Glomerular endothelial cell (primary cell): ENCODE measurements at places on chromosomes 12 and 14. TPM values are rescaled to one million over a fixed set of nuclear protein-coding genes. Genes with fewer than 3 reads are reported as not detected.

ACVRL1 gene
- total RNA-seq = 933 and 964 TPM in 2 replicates

IL31 gene
- total RNA-seq = not detected in 2 replicates

CD163 gene
- total RNA-seq = not detected in 2 replicates

CLEC2A gene
- total RNA-seq = not detected in 2 replicates

NFATC4 gene
- 24.3 and 42.5 TPM in 2 replicates for total RNA-seq

ARID4A gene
- 7.0 and 16.0 TPM in 2 replicates for total RNA-seq

SOCS4 gene
- 13.7 and 16.3 TPM in 2 replicates for total RNA-seq

RND1 gene
- 4.7 and 14.9 TPM in 2 replicates for total RNA-seq

CCDC196 gene
- total RNA-seq = not detected in 2 replicates

MYF5 gene
- total RNA-seq = not detected in 2 replicates

HHIPL1 gene
- 2.6 and 4.3 TPM in 2 replicates for total RNA-seq

M6PR gene
- 98.5 and 114 TPM in 2 replicates for total RNA-seq

FAM181A gene
- total RNA-seq = not detected in 2 replicates

CATSPERB gene
- total RNA-seq = not detected in 2 replicates

DICER1 gene
- total RNA-seq = 22.8 and 46.7 TPM in 2 replicates

DNAH10 gene
- total RNA-seq = not detected in 2 replicates

BCL11B gene
- 0.18 TPM in 1 of 2 replicates, not detected in the other for total RNA-seq

BDKRB1 gene
- not detected in 2 replicates for total RNA-seq

JAG2 gene
- total RNA-seq = 59.0 and 123 TPM in 2 replicates

GPR132 gene
- total RNA-seq = 0.82 TPM in 1 of 2 replicates, not detected in the other

ANO2 gene
- 13.0 and 32.4 TPM in 2 replicates for total RNA-seq

AJUBA gene
- total RNA-seq = 46.5 and 51.0 TPM in 2 replicates

STYK1 gene
- 1.5 and 1.7 TPM in 2 replicates for total RNA-seq

TUNAR gene
- not detected in 2 replicates for total RNA-seq

ACSM4 gene
- total RNA-seq = not detected in 2 replicates

SCN8A gene
- total RNA-seq = 2.0 and 7.1 TPM in 2 replicates

PTGES3 gene
- total RNA-seq = 110 and 111 TPM in 2 replicates

GPR84 gene
- not detected in 2 replicates for total RNA-seq

TRIM9 gene
- total RNA-seq = 0.06 and 0.19 TPM in 2 replicates

DDX55 gene
- 11.9 and 20.6 TPM in 2 replicates for total RNA-seq

FITM1 gene
- 0.29 TPM in 1 of 2 replicates, not detected in the other for total RNA-seq

TOGARAM1 gene
- total RNA-seq = 21.7 and 28.3 TPM in 2 replicates

MPHOSPH9 gene
- 26.2 and 31.3 TPM in 2 replicates for total RNA-seq

CLEC4E gene
- total RNA-seq = 0.41 and 0.58 TPM in 2 replicates

STYX gene
- 21.7 and 22.3 TPM in 2 replicates for total RNA-seq

CCDC92 gene
- 22.9 and 30.9 TPM in 2 replicates for total RNA-seq

MANSC4 gene
- not detected in 2 replicates for total RNA-seq

TMEM30B gene
- 0.12 and 0.34 TPM in 2 replicates for total RNA-seq

GPR137C gene
- total RNA-seq = 0.63 and 2.1 TPM in 2 replicates

TNFAIP2 gene
- 59.6 and 136 TPM in 2 replicates for total RNA-seq

IFNG gene
- total RNA-seq = not detected in 2 replicates

LPAR5 gene
- 0.58 TPM in 1 of 2 replicates, not detected in the other for total RNA-seq

PLCZ1 gene
- total RNA-seq = not detected in 2 replicates

KRT73 gene
- not detected in 2 replicates for total RNA-seq

CACNA2D4 gene
- 0.76 TPM in 1 of 2 replicates, not detected in the other for total RNA-seq

RNASE8 gene
- not detected in 2 replicates for total RNA-seq

CABP1 gene
- total RNA-seq = 0.82 TPM in 1 of 2 replicates, not detected in the other

ASB2 gene
- 0.35 and 0.58 TPM in 2 replicates for total RNA-seq

SPPL3 gene
- 19.7 and 33.7 TPM in 2 replicates for total RNA-seq

ALG10 gene
- total RNA-seq = 5.7 and 9.9 TPM in 2 replicates

SCAF11 gene
- total RNA-seq = 78.1 and 95.6 TPM in 2 replicates

CIROP gene
- not detected in 2 replicates for total RNA-seq

IRF2BPL gene
- 23.7 and 34.2 TPM in 2 replicates for total RNA-seq

PRH2 gene
- not detected in 2 replicates for total RNA-seq

SYNDIG1L gene
- not detected in 2 replicates for total RNA-seq

GALNT16 gene
- 0.70 and 1.3 TPM in 2 replicates for total RNA-seq
